Activated T-cell treated with anti-CD3 and anti-CD28 coated beads, Interleukin-2, amount 50 U/mL, for 48 hours (primary cell): ENCODE measurements at places on chromosomes 7 and 10.
A peak's percentile ranks its signal among the peaks of the same experiment; 100 is the strongest.

GRCh38 chr7:121639705-121640104 is 233.3 kb upstream of the PTPRZ1 start:
- DNase-seq, result no peak

DNA sequence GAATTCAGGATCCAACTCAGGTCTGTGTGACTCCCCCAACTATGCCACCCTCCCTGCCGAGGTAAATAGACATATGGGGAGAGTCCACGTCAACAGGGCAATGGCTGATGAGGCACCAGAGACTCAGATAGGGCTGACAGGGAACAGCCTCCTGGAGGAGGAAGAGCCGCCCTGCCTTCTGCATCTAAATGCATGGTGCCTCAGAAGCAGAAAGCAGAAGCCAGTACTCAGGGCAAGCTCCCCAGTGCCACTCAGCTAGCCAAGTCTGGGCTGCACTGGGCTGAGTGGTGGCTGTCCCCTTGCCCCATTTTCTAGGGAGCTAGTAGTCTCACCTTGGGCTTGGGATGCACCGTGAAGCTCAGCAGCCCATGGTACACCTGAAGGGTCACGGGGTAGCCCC is 11.0 kb downstream of the RRP12 start:
- no peak for DNase-seq

DNA sequence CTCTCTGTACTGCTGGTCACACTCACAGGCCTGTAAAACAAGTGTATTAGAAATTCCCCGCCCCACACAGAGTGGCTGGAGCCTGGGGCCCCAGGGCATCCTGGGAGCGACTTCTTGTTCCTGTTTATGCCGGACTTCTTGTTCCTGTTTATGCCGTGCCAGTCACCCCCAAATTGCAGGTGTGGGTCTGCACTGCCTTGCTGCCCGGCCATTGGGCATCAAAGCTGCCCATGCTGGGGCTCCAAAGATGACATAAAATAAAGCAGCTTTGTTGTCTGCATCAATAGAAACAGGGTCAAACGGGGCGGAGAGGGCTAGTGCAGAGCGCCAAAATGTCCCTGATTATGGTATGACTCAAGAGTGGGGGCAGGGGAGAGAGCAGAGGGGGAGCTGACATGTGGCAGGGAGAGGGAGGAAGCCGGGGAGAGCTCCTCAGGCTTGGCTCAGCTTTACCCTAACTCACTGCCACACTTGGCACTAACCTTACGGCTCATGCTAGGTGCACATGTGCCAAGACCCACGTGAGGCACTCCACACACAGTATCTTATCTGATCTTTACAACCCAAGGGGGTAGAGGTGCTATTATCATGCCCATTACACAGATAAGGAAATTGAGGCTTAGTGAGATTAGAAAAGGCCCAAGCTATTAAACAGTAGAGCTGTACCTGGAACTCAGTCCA is 98.4 kb downstream of the PIP4K2A start:
- DNase-seq, result no peak

DNA sequence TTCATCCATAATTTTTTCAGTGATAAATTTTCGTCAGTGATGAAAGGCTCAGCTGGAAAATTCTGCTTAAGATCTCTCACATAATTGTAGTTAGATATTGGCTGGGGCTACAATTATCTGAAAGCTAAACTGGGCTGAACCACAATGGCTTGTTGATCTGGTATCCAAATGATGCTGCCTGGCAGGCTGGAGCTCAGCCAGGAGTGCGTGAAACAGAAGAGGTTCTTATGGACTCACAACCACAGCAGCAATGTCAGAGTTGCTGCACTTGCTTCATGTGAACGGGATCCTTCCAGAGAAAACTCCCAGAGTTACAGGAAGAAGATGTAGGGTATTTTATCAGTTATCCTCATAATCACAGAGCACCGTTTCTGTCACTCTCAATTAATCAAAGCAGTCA is 533.2 kb upstream of the POM121L12 start:
- DNase-seq, result no peak

GRCh38 chr7:73811760-73812168 is 19.0 kb upstream of the CLDN4 start:
- peak; percentile 79 for DNase-seq

GRCh38 chr10:96450529-96451207 is 63.1 kb downstream of the TLL2 start:
- DNase-seq, result no peak

DNA sequence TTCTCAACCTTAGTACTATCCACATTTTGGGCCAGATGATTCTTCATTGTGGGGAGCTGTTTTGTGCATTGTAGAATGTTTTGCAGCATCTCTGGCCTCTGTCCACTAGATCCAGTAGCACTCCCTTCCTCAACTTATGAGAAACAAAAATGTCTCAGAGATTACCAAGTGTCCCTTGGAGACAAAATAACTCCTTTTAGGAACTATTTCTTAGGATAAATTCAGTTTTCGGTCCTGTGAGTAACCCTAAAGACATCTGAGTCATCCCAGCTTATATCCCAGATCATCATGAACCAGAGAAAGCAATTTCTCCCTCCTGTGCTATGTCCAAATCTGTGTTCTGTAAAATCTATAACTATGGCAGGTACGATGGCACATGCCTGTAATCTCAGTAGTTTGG is 266.6 kb upstream of the PHYHIPL start:
- DNase-seq, result no peak

- peak; percentile 34 for DNase-seq
These were observed 118.2 kb downstream of the VIPR2 start for GRCh38 chr7:159026271-159027055.

DNA sequence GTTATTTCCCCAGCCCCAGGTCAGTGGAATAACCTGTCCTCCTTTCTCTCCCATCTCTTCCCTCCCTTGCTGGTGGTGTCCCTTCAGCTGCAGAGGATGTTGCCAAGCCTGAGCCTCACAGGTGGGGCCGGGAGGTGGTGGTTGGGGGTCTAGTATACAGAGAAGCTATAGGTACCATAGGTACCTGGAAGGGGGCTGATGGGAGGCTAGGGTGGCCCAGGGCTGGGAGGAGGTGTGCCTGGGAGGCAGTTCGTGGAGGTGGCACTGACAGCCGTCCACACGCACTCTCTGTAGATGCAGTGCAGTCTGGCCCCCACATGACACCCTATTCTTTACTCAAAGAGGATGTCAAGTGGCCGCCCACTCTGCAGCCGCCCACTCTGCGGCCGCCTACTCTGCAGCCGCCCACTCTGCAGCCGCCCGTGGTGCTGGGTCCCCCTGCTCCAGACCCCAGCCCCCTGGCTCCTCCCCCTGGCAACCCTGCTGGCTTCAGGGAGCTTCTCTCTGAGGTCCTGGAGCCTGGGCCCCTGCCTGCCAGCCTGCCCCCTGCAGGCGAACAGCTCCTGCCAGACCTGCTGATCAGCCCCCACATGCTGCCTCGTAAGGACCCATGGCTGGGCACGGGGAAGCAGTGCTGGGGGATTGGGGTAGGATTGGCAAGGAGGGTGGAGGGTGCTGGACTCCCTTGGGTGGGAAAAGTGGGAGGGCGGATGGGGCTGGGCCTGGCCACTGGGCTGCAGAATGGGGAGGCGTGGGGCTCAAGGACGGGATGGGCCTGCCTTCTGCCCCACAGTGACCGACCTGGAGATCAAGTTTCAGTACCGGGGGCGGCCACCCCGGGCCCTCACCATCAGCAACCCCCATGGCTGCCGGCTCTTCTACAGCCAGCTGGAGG is 9.5 kb downstream of the IRF5 start:
- DNase-seq, result no peak

GRCh38 chr7:27464970-27465369 is 197.7 kb downstream of the HIBADH start:
- DNase-seq, result no peak

GRCh38 chr10:43254881-43255633 is 11.8 kb downstream of the RASGEF1A start:
- no peak for DNase-seq

- DNase-seq, result no peak
These were observed 51.9 kb upstream of the CHST15 start for GRCh38 chr10:124145109-124145870.

DNA sequence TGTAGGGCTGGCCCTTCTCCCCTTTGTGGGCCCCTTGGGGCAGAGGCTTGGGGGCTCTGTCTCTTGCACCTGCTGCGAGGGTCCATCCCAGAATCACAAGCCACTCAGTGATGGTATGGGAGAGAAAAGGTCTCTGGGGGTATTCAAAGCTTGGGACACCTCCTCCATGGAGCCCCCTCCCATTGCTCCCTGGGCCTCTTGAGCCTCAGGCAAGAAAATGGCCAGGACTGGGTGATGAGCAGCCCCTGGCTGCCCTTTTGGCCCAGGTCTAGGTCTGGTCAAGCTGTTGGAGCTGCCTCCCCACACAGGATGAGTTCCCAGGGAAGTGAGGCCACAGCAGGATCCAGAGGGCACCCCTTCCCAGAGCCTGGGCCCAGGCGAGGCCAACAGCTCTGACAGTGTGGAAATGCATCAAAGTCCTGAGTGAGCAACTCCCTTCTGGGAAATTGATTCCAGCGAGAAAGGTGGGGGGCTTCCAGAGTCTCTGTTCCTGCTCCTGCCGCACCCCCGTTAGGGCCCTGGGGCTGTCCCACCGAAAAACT is 3.4 kb upstream of the MYL7 start:
- no peak for DNase-seq

GRCh38 chr7:39085590-39086049 is 107.9 kb downstream of the POU6F2 start:
- DNase-seq, result no peak

GRCh38 chr7:39898867-39899266 is 51.2 kb upstream of the CDK13 start:
- DNase-seq, result no peak

- no peak for DNase-seq
These were observed 29.6 kb downstream of the MAD1L1 start for GRCh38 chr7:2202901-2203765.

- no peak for DNase-seq
These were observed 128.0 kb downstream of the ELAPOR2 start for GRCh38 chr7:86931439-86931838.

DNA sequence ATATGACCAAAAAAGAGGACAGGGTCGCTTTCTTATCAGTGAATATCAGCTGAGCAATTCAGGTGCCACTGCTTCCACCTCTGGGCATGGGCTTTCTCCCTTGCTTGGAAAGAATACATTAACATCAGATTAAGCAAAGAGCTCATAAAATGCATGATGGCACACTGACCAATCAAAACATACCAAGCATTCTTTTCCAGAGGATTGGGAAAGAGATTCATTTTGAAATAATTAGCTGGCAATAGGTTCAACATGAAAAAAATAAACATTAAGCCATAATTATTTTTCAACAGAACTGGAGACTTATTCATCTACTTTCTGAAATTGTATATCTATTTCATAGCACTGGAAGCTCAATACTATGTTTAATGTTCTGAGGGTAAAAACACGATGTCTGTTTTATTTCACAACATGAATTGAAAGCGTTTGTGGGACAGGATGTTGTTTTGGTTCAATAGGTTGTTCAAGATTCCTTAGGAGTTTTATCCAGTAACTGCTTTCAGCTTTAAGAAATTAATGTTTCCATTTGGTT is 53.2 kb downstream of the TFAM start:
- DNase-seq, result no peak

DNA sequence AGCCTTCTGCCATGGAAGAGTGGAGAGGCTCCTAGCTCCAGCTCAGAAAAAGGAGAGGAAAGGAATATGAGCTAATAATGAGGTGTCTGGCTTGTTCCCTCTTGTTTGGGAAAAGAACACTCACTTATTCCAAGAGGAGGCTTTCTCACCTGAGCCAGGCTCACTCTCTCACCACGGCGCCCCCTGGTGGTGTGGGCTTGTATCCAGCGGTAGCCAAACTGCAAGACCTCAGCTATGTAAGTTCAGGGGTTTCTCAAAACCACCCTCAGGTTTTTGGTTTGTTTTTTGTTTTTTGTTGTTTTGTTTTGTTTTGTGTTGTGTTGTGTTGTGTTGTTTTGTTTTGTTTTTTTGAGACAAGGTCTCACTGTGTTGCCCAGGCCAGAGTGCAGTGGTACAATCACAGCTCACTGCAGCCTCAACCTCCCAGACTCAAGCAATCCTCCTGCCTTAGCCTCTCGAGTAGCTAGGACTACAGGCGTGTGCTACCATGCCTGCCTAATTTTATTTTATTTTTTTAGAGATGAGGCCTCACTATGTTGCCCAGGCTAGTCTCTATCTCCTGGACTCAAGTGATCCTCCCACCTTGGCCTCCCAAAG is 124.0 kb downstream of the TMEM130 start:
- peak; percentile 85 for DNase-seq

DNA sequence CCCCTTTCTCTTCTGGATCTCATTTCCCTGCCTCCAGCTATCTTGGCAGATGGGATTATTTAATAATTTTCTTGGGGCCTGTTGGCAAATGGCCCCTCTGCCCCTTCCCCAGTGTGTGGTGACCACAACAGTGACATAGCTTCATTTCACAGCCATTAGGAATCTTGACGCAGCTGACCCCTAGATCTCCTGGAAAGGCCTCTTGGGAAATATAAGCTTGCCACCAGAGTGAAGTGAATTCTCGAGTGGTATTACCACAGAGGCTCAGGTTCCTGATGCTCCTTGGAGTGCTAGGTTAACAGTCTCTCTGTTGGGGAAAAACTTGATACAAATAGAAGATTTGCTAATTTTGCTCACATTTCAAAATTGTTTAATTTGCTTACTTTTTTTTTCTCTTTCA is 57.8 kb downstream of the AUTS2 start:
- no peak for DNase-seq

- DNase-seq, result no peak
These were observed 16.1 kb downstream of the DRGX start for GRCh38 chr10:49379596-49380410.

GRCh38 chr10:98611436-98611835 is 164.7 kb upstream of the HPS1 start:
- DNase-seq, result no peak

DNA sequence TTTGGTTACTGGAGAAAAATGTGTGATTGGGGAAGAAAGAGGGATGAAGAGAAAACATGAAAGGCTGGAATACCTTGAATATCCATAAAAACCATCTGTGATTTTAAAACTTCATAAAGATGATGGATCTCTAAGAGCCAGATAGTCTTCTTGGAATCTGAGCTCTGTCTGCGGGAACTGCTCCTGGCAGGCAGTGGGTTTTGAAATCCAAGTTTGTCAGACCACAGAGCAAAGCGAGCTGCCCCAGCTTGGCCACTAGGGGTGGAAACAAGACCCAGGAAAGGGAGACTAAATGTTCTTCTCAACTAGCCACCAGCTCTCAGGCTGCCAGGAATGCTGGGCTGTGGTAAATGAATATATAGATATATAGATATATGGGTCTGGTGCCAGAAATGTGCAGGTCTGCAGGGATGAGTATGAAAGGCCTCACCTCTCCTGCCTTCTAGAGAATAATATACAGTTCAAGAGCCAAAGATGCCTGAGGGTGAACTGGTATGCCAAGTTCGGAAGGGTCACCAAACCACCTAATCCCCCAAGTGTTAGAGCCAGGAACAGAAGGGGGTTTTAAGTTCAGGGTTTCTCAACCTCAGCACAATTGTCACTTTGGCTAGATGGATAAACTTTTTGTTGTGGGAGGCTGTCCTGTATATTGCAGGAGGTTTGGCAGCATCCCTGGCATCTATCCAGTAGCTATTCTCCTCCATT is 208.8 kb downstream of the KCNMA1 start:
- DNase-seq, result no peak

DNA sequence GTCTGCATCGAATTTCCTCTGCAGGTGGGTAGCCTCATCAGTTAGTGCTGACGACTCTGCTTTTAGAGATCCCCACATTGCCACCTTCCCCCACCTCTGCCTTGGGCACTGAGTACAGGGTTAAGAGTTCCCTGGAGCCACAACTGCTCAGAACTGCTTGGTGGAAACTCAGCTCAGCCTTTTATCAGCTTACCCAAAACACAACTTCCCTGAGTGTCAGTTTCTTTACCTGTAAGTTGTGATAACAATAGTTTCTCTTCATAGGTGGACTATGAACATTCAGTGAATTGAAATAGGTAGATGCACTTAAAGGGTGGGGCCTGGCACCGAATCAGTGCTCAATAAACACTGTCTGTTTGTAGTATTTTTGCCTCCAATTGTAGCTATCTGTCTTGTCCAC is 11.3 kb downstream of the ASB13 start:
- no peak for DNase-seq
